ENCODE measurements at places on chromosomes 2 and 18.

- no peak for DNase-seq
These were observed 175.1 kb downstream of the GULP1 start for GRCh38 chr2:188466761-188467160.

DNA sequence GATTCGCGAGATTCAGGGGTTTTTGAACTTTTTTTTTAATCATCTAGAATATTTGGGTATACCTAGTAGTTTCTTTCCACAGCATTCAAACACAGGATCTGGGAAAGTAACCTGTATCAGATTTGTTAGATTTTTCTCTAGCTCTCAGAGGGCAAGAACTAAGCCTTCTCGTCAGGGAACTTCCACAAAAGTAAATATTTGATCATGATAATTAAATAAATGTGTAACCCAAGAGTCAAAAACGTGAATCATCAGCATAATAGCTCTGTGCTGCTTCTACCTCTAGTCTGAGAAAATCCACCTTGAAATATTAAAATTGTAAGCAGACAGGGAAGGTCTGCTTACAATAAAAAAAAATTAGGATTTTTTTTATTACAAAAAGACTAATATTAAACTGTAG lies 225.7 kb upstream of the SPOPL start:
- DNase-seq: no peak

DNA sequence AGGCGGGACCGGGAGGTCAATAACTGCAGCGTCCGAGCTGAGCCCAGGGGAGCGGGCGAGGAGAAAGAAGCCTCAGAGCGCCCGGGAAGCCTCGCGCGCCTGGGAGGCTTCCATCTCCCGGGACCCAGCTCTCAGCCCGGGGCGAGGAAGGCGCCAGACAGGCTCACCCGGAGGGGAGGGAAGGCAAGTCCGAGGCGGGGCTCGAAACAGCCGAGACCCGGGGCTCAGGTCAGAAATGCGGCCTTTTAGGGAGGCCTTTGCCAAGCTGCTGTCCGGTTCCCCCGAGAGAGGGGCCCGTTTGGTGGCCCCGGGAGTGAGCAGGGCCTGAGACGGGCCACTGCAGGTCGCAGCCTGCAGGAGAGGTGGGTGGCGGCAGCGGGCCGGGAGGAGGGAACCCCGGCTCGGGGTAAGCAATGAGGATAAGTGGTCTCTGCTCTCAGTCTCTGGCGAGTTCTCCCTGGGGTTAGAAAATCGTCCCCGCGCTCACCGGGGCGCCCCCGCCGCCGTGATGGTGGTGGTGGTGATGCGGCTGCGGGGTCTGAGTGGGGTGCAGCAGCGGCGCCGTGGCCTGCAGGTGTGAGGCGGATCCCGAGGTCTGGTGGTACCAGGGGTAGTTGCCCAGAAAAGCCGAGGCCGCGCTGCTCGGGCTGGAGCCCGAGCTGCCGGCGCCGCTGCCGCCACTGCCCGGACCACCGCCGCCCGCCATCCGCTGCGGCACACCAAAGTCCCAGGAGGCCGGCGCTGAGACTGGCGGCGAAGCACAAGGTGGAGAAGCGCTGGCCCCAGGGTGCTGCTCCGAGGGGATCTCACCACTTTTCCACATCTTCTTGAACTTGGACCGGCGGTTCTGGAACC lies 2.4 kb downstream of the DLX2 start:
- DNase-seq: no peak

DNA sequence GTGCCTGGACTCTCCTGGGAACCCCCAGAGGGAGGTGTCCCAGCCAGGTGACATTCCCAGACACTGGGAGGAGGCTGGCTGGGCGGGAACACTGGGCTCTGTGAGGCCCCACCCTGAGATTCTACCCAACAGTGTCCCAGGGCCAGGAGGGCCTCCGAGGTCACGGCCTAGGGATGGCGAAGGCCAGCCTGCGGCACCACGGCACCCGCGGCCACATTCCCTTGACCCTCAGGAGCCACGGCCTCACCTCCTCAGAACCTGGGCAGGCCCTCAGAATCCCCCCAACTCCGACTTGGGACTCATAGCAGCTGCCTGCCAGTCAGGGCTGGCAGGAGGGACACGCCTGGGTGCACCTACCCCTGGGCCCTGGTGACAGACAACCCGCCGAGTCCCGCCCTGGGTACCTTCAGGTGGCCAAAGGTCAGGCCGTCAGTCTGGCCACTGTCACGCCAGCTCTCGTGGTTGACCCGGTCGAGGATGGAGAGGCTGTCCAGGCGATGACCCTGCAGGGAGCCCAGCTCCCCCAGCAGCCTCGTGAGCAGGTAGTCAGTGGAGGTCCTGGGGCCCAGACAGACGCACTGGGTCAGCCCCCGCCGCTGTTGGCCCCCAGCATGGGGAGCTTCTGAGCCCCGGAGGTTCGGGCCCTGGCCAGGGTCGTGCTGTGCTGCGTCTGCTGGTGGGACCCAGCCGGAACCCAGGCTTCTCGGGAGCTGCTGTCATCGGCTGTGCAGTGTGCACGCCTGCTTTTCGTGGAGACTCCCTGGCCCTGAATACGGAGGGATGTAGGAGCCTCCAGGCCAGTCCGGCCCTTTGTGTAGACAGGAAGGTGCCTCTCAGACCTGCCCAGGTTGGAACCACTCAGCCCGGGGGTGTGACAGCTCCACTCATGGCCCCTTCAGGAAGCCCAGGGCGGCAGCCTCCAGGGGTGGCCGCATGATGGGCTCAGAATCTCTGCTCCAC lies 6.1 kb downstream of the MAB21L4 start:
- no peak for DNase-seq

- no peak for DNase-seq
These were observed 25.6 kb downstream of the RASGRP3 start for GRCh38 chr2:33502025-33502424.

DNA sequence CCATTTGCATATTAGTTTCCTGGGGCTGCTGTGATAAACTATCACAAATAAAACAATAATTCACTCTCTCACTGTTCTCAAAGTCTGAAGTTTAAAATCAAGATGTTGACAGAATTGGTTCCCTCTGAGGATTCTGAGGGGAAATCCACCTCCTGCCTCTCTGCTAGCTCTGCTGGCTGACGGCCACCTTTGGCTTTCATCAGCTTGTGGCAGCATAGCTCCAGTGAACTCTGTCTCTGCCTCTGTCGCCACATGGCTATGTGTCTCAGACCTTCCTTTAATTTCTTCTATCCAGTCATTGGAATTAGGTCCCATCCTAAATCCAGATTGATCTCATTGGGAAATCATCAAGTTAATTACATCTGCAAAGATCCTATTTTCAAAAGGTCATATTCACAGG lies 38.9 kb upstream of the TRIM43 start:
- no peak for DNase-seq
